Stimulated activated CD8-positive, alpha-beta memory T cell treated with anti-CD3 and anti-CD28 coated beads, Interleukin-15, amount 100 ng/mL, for 1 hour (primary cell): ENCODE measurements at places on chromosomes 2 and 18.
A peak's percentile ranks its signal among the peaks of the same experiment; 100 is the strongest.

- no peak for DNase-seq
These were observed 993.6 kb upstream of the NXPH2 start for GRCh38 chr2:139773720-139774277.

DNA sequence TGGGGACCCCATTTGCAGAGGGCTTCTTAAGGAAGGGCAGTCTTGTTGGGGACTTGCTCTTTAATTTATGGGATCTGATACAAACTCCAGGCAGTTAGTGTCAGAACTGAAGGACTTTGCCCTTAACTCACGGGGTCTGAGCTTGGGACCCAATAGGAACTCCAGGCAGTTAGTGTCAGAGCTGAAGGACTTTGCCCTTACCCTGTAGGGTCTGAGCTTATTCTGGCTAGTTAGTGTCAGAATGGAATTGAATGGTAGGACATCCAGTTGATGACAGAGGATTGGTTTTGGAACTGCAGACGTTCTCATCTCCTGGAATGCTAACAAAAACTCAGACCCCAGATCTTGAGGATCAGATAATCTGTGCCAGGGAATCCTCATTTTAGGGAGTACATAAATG is 256.9 kb upstream of the COPS8 start:
- no peak for DNase-seq

DNA sequence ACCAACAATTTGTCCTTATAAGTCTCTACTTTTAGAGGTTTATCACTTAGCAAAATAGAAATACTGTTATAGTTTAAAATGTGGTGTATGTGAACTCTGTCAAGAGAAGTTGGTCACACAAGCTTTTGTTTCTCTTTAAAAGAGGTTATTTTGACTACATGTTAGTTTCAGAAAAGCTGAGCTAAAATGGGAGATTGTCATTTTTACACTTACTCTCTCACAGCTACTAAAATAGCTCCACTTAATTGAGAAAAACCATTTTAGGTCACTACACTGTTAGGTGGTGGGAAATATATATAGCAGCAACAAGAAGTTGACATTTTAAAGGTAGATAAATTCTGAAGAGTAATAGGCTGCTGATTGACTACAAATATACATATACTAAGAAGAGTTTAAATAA is 161.5 kb upstream of the KCNJ3 start:
- no peak for DNase-seq

DNA sequence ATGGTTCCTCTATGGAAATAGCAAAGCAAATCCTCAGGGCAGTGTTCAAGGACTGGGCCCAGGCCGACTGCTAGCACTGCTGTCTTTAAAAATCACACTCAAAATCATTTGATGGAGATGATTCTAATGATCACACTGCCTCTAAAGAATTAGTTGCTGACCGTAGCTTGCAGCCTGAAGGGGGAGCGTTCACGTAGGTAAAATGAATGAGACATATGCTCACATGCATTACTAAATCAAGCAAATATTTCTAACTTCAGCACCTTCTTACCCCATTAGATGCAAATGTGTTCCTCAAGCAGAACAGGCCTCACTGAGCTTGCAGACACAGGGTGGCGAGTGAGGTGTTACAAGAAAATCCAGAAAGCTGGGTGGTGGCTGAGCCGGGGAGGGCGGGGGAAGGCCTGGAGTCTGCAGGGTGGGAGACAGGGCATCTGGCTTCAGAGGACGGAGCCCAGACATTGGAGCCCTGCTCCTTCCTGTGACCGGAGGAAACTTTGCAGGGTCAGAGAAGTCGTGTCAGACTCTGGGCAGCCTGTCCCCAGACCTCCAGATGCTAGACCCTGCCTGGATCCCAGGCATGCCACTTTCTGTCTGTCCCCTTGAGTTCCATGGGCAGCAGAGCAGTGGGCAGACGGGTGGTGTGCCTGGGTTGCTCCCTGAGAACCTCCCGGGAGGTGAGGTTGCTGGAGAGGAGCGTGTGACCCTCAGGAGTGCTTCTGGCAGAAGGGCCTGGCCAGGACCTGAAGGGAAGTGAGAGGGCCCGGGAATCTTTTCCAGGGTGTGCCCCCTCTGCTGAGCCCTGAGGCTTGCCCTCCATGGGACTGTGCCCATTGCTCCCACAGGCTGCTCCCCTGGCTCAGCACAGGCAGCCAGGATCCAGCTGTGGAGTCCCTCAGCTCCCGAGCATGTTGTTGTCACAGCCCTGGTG is 7.1 kb upstream of the NPPC start:
- DNase-seq, result no peak

- DNase-seq, result no peak
These were observed 153.3 kb downstream of the LDLRAD4 start for GRCh38 chr18:13371689-13372418.

DNA sequence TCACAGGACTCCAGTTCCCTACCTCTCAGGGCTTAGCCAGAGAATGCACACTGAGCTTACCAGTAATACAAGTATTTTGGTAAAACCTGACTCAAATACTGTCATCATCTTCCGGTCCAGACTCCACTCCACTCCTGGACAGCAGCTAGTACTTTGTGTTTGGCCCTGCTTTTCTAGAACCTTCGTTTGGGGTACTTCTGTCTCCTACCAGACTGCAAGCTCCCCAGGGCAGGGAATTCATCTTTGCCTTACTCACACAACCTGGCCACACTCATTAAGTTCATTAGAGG is 108.9 kb upstream of the CDC42EP3 start:
- DNase-seq, result no peak

GRCh38 chr2:167607731-167608130 is 639.7 kb downstream of the STK39 start:
- DNase-seq, result no peak

DNA sequence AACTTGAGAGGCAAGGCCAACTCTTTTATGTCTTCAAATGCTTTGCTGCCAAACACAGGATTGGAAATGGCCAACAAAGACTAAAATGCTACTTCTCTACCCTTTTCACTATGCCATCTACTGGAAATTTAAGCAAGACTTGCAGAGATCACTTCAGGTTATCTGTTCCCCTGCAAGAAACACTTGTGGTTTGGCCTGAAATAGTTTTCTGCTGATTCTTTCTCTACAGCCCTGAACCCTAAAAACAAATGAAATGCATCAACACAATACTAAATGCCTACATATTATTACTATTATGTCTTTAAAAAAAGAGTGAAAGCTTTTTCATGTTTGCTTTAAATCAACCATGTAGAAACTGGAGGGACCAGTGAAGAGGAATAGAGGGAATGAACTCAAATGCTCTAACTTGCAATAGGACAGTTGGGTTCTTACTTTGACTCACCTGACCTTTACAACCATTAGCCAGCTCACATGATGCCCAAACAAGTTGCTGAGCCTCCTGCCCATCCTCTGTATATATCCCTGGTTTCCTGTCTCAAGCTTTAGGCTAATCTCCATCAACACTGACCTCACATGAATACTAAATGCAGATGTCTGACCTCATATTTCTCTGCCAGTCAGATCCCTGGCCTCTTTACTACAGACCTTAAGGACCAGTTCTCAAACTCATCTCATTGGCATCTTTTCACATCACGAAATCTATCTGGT is 17.5 kb upstream of the ADAM17 start:
- DNase-seq, result no peak

- no peak for DNase-seq
These were observed 12.3 kb downstream of the ARL6IP6 start for GRCh38 chr2:152730591-152731333.

- DNase-seq, result no peak
These were observed 217.1 kb upstream of the SLC35G4 start for GRCh38 chr18:11392292-11392691.

- DNase-seq, result no peak
These were observed 17.3 kb downstream of the SPRED2 start for GRCh38 chr2:65415091-65415490.

DNA sequence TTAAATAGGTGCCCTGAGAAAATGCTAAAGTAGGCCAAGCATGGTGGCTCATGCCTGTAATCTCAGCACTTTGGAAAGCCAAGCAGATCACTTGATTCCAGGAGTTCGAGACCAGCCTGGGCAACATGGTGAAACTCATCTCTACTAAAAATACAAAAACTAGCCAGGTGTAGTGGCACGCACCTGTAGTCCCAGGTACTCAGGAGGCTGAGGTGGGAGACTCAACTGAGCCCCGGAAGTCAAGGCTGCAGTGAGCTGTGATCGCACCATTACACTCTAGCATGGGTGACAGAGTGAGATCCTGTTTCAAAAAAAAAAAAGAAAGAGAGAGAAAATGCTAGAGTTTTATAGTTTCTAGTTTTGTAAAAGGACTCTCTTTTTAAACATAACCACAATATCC is 12.0 kb downstream of the ANKRD44 start:
- DNase-seq, result no peak

DNA sequence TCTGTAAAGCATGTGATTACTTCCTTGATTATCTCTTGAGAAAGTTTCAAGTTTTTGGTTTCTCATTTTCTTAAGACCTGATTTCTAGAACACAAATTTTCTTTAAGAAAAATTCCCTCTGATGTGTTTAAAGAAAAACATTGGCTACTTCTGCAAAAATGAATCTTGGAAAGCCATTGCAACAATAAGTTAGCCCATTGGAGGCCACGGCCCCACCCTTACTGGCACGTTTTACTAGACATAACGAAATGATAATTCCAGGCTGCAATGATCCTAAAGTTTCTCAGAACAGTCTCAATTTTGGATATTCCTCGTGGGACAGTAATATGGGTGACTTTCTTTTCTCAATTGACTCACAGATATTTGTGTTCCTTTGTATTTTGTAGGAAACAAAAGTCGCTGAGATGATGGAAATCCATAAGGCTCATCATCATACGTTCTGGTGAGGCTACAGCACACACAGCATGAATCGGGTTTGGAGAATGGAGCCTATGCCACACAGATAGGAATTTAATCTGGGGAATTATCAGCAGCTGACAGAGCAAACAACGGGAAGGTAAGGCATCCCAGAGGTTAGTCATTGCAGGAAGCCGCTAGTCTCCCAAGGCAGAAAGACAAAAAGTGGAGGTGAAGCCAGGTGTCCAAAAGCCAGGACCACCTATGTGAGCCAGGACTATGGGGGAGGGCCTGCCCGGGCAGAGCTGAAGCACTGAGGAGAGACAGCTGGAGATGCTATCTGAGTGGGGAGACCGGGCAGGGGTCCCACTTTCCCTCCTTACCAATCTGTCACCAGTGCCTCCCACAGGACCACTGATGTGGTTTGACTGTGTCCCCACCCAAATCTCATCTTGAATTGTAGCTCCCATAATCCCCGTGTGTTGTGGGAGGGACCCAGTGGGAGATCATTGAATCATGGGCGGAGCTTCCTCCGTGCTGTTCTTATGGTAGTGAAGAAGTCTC is 35.9 kb downstream of the SOWAHC start:
- no peak for DNase-seq

DNA sequence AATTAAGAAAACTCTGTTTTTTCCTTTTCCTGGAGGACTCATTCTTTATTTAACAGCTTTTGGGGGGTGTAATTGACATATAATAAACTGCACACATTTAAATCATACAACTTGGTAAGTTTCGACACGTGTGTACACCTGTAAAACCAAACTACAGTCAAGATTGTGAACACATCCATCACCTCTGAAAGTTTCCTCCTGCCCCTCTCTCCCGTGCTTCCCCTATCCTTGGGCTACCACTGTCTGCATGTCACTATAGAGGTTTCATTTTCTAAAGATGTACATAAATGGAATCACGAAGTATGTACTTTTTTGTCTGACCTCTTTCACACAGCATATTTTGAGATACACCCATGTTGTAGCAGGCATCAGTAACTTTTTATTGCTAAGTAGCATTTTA is 100.0 kb downstream of the BIN1 start:
- no peak for DNase-seq

DNA sequence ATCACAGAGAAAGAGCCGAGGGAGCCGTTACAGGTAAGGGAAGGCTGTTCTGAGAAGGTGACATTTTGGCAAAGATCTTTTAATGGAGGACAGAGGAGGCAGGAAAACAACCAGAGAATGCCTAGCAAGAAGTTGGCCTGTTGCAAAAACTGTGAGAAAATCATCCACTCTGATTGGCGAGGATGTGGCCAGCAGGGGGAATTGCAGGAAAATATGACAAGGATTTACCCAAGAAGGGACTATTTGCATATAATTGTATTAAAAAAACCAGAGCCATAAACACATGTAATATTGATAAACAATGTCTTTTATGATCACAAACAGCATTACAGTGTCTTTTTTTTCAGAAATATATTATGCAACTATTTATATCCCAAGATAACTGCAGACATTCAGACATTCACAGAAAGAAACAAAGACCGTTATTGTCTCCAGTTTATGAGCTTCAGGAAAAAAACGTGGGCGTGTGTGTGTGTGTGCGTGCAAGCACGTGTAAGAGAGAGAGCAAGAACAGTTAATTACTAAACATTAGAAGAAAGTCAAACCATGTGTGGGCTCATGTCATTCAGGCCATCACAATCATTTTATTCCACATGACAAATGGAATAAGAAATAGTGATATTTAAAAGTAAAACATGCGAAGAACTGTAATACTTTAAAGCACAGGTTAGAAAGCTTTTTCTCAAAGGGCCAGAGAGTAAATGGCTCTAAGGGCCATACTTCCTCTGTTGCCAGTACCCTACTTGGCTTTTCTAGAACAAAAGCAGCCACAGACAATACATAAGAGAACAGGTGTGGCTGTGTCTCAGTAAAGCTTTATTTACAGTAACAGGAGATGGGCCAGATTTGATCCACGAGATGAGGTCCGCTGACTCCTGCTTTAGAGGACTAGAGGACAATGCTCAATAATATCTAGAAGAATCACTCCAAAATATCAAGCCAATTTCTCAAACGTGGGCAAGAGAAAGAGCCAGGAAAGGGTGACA is 324.1 kb downstream of the DLGAP1 start:
- DNase-seq, result no peak

GRCh38 chr18:72502671-72503431 is 41.3 kb downstream of the CBLN2 start:
- no peak for DNase-seq

GRCh38 chr2:151637271-151637781 is 97.0 kb downstream of the NEB start:
- DNase-seq, result peak; percentile 38

GRCh38 chr2:71001981-71002570 is 7.4 kb upstream of the TEX261 start:
- no peak for DNase-seq
